ENCODE measurements at places on chromosomes 11 and 22.

GRCh38 chr11:62627713-62628112 lies 5.9 kb upstream of the B3GAT3 start:
- no peak for DNase-seq

DNA sequence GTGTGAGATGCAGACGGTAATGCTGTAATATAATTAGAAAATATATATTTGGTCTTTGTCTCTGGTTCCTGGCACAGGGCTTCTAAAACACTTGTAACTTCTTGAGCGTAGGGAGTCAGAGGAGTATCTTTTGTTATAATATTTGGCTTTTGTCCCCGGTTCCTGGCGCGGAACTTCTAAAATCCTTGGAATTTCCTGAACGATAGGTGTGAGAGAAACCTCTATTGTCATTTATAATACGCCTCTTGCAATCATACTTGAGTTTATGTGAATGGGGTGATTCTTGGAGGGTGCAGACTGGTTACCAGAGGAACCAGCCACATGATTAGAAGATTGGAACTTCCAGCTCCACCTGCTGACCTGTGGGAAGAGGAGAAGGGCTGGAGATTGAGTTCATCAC lies 54.1 kb upstream of the ZBED5 start:
- no peak for DNase-seq

GRCh38 chr22:43478621-43479300 lies 66.9 kb downstream of the MPPED1 start:
- no peak for DNase-seq

DNA sequence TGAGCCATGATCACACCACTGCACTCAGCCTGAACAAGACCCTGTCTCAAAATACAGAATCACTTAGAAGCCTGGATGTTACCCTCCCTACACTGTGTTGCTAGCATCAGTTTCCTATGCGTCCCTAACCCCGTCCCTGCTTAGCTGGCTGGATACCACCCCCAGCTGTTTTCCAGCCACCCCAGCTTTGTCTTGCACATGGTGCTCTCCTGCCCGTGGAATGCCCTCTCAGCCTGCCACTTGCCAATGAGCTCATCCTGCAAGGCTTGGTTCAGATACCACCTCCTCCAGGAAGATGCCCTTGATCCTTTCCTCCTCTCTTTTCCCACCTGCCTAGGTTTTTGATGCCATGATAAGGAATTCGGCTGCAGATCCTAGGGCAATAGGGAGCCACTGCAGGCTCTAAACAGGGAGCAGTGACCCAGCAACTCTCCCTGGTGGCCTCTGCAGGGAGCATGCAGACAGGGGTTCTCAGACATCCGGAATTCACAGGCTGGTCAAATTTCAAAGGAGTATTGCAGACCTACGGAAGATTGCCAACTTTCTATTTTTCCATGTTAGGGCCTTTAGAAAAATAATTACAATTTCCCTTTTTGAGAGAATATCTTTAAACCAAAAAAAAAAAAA lies 52.7 kb upstream of the WNT7B start:
- DNase-seq = no peak

GRCh38 chr11:57527056-57527631 lies 3.4 kb downstream of the TIMM10 start:
- DNase-seq = peak; percentile 10

DNA sequence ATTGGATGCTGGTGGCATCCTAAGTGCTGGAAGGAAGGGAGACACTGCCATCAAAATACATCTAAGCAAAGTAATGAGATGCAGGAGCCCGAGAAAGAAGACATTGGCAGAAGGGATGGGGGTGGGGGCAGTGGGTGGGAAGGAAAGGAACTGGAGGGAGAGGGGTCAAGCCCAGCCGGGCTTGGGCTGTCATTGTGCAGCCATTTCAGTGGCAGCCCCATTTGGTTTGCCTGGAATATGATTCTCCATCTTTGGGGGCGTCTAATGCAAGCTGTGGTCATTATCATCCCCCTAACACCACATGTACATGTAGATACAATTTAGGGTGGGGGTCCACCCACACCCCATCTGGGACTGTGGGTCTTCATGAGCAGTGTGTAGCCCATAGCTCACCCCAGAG lies 13.9 kb upstream of the ACCSL start:
- no peak for DNase-seq

GRCh38 chr11:70755410-70756158 lies 357.3 kb downstream of the CTTN start:
- peak; percentile 19 for DNase-seq

- no peak for DNase-seq
Measured at GRCh38 chr22:37549704-37550059, 10.6 kb upstream of the CDC42EP1 start.

GRCh38 chr11:93526346-93526633 lies 16.9 kb downstream of the SMCO4 start:
- no peak for DNase-seq

DNA sequence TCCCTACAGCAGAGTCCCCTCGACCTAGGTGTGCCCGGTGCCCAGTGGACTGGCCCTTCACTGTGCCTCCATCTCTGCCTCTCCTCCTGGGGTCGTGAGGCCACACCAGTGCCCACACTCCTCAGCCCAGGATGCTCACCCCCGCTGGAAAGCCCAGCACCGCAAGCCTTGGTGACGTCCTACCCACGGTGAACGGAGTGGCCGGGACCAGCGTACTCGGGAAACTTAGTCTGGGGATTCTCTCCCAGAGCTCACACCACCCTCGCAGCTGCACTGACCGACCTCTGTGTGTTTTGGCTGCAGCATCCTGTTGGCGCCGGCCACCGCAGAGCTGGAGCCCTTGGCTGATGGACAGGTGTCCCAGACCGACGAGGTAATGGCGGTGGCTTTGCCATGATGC lies 35.5 kb upstream of the KRTAP5-7 start:
- DNase-seq = no peak

DNA sequence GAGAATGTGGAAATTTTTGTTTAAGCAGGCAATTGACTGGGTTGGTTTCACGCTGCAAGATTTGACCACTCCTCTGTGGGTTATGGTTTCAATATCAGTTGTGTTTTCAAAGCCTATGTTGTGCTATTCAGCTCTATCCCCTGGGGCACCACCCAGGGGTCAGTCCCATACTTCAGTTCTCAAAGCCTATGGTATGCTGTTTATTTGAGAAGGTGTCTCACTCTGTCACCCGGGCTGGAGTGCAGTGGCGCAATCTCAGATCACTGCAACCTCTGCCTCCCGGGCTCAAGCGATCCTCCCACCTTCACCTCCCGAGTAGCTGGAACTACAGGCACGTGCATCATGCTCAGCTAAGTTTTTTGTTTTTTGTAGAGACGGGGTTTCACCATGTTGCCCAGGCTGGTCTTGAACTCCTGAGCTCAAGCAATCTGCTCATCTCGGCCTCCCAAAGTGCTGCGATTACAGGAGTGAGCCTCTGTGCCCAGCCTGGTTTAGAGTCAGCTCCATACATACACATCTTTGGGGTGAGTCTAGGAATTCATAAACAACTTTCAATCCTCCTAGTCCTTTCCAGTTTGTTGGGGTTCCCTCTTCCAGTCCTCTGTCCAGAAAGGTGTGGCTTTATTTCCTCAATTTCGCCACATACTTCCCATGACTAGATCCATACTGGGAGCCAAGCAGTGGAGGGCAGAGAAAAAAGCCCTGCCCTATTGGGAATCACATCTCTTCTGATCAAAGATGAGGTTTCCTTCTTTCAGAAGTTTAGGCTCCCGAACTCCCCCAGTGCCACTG lies 35.0 kb upstream of the MAPK1 start:
- no peak for DNase-seq

DNA sequence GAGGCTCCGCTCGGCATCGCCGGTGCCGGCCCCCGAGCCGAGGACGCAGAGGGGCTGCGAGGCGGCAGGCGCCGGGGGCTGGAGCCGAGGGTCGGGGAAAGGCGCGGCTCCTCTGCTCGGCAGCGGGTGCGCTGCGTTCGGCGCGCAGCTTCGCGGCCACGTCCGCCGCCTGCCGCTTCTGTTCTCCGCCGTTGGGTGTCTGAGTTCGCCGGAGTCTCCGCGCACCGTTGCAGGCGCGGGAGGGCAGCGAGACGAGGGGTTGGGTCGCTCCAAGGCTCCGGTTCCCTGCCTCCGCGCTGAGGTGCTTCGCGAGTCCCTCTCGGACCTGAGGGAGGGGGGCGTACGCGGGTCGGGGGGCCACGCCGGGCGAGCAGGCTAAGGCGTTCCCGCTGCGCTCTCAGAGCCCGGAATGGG lies 347 bp downstream of the MN1 start:
- no peak for DNase-seq

GRCh38 chr11:5550440-5551095 lies 2.2 kb upstream of the OR52H1 start:
- no peak for DNase-seq

DNA sequence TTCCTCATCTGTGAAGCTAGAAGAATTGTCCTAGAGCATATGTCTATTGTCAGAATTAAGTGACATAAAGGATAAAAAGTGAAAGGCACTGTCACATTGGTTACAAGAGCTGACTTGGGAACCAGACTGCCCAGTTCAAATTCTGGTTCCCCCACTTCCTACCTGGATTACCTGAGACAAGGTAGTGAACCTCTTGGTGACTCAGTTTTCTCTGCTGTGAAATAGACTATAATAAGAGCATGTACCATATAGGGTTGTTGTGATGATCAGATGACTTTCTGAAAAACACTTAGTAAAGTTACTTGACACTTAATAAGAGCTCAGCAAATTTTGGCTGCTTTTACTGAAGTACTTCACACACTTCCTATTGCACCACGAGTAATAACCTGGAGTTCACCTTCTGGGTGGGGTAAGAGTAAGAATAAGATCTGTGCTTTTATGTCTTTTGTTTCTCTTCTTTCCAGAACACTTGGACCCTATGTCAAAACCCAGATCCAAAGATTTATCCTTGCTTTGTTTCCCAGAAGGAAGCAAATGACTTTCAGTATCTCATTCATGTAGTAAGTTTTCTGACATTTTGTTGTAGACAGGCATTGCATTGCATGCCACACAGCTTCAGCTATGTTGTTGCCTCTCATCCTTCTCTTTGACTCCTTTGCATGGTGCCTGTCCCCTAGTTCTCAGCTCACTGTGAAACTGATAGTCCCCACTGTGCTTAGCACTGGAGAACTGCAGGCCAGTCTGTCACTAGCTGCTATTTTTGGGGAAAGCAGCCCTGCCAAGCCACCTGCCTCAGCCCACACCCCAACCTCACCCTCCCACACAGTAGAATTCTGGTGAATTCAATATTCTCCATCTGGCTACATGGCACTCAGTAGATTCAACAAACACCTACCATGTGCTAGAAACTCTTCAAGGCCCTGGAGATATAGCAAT lies 121.8 kb upstream of the POU2AF2 start:
- DNase-seq = no peak

DNA sequence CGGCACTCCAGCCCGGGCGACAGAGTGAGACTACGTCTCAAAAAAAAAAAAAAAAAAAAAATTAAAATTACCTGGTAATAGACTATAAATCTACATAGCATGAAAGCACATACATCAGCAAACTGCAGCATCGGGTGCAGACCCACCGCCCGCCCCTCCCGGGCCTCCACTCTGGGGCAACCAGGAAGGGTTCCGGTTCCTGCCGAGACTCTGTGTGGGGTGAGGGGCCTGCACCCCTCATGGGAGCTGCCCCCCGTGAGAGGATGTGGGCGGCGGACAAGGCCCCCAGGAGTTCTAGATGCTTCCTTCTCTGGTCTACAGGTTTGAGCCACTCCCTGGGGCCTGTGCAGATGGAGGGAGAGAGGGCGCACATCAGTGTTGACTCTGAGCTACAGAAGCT lies 9.1 kb downstream of the DRD4 start:
- DNase-seq = no peak

DNA sequence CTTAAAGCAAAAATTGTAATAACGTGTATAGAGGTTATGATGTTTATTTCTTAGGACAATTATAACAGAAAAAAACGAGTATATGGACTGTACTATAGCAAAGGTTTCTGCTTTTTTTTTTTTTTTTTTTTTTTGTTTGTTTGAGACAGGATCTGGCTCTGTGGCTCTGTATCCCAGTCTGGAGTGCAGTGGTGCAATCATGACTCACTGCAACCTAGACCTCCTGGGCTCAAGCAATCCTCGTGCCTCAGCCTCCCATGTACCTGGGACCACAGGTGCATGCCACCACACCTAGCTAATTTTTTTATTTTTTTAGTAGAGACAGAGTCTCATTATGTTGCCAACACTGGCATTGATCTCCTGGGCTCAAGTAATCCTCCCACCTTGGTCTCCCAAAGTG lies 39.2 kb downstream of the ZFTA start:
- no peak for DNase-seq

DNA sequence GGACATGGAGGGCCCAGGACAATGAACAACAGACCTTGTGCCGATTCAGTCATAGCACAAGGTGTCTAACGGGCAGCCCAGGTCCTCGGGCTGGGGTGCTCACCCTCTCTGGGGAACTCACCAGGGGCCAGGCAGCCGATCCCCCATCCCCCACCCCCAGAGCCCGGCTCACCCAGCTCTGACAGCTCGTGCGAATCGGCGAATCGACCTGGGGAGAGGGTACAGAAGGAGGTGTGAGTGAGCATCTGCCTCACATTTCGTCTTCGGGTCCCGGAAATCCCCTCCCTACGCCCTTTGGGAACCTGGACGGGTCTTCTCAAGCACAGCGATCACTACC lies 423 bp downstream of the PEX16 start:
- no peak for DNase-seq

DNA sequence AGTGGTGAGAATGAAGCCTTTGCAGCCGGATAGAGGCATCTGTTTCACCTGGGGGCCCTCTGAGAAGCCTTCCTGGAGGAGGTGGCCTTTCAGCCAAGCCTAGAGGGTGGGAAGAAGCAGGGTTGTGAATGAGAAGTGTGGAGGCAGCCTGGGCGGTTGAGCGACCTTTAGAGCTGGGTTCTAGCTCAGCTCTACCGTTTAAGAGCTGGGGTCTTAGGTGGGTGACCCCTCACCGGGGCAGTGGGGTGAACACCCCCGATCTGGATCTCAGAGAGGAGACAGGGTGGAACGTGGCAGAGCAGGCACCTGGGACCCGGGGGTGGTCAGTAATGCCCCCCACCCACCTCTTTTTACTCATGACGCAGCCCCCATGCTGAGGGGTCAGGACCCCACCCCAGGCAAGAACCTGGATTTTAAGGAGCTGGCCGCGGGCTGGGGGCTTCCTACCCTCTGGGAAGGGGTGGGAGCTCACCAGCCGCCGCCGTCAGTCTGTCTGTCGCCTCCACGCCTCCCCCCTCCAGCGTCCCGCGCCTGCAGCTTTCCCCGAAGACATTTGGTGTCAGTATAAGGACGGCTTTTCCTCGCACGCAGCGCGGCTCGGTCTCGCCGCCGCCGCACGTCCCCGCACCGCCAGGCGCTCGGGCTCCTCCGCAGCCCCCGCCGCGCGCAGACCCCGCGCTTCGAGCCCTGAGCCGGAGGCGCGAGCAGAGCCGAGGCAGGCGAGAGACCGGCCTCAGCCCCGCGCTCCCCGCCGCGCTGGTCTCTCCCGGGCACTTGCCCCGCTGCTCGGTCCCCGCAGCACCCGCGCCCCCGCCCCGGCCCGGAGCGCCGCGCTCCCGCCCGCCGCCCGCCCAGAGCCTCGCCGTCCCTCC lies 13.3 kb upstream of the CACNA1I start:
- DNase-seq = no peak

- no peak for DNase-seq
Measured at GRCh38 chr11:86205421-86206336, 38.9 kb upstream of the EED start.

- DNase-seq = no peak
Measured at GRCh38 chr11:3022982-3023381, 30.9 kb upstream of the NAP1L4 start.
